ENCODE measurements at places on chromosomes 2 and 18.

DNA sequence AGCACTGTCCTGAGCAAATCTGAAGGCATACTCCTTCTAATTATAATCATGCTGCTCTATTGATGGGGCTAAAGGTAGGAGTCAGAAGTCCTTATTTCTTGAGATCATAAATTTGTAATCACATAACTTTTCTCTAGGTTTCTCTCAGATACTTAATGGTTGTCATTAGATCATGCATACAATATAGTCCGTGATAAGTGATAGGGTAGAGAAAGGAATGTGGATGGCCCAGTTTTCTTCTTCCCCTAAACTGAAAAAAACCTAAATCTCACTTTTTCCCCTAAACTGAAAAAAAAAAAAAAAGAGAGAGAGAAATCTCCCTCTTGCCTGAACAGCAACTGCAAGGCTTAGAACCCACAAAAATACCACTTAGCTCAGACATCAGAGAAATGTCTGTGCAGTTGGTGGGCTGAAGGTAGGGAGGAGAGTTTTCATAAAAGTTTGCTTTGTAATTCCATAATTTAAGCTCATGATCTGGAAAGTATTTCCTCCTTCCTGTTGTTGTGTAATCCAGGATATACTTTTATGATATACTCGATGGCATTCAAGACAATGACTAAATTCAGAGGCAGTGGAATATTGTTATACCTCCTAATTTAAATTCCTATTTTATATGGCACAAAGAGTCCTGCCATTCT is 79.3 kb upstream of the ITPRID2 start:
- no peak for DNase-seq

DNA sequence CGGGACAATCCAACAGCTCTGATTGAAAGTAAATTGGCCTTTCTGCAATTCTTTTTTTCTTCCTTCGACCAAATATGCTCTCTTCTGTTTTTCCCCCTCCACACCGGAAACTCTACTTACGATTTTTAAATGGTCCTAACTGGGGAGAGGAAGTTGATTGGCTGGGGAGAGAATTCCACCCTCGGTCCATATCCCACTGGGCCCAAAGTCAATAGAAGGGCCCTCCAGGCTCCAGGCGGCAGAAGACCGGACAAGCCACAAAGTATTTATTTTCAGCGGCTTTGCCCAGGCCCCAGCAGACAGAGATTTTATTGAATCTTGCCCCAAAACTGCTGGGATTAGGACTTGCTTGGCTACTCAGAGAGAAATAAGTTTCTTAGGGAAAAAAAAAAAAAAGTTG is 37.1 kb upstream of the SMAD7 start:
- no peak for DNase-seq

DNA sequence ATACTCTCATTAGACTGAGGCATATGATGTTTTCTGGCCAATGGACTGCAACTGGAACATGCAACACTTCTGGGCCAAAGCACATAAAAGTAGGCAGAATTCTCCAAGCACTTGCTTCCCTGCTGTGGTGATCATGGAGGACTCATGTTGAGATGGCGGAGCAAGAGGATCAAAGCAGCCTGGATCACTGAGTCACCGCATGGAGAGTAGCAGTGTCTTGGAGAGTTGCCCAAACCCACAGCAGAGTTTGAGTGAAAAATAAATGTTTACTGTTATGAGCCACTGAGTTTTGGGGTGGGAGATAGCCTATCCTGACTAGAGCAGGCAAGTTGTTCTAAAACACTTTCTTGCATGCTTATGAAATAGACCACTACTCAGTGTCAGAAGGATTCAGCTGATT is 359.5 kb downstream of the ZNF521 start:
- no peak for DNase-seq

DNA sequence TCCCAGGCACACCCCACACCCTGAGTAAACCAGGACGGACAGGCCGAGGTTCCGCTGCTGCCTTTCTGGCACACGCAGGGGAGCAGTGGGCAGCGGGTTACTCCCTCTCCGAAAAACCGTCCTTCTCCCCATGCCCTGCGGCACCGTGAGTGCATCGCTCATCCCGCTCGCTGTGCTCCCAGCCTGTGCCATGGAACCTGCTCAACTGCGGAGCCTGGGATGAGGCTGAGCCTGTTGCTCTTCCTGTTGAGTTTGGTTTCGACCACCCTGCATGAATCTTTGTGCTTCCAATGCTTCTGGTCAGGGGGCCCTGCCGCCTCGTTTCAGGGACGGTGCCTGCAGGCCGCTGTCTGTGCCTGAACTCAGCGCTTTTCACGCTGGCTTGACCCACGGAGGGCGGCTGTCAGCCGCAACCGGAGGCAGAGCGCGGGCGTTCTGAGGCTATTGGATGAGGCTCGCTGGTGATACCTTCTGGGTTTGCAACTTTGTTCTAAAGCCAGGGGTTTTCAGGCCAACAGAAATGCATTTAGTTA is 106.7 kb downstream of the MBP start:
- DNase-seq, result no peak

DNA sequence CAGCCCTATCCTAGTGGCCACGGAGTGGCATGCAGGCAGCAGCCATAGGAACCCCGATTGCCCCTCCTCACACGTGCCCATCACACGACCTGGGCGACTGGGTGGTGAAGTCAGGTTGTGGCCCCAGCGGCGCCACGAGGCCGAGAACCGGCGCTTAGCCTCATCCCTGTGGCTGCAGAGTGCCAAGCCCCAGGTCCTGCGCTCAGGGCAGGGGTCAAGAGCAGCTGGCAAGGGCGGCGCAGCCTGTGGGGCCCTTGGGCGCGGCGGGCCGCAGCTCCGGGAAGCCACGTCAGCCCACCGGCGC is 73.3 kb downstream of the RPIA start:
- DNase-seq, result no peak

DNA sequence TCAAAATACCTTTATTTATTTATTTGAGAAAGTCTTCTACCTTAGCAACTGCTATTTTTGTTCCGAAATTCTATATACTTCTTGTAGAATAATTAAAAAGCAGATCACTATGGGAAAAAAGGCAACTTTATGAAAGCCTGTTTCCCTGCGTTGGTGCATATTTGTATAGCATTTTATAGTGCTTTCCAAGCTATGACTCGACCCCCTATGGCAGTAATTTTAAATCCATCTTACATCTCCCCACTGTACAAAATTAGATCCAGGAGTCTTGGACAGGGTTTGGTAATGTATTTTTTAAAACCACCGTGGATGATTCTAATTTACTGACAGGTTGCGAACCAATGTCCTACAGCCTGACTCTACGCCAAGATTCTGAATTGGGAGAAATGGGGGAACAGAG is 10.1 kb downstream of the TANK start:
- DNase-seq, result no peak

GRCh38 chr2:209321076-209321475 is 102.8 kb upstream of the MAP2 start:
- DNase-seq, result no peak

- no peak for DNase-seq
Observed at GRCh38 chr2:31813016-31813415, 197.8 kb downstream of the MEMO1 start.

GRCh38 chr2:22554453-22554852 is 830.5 kb upstream of the KLHL29 start:
- DNase-seq, result no peak

DNA sequence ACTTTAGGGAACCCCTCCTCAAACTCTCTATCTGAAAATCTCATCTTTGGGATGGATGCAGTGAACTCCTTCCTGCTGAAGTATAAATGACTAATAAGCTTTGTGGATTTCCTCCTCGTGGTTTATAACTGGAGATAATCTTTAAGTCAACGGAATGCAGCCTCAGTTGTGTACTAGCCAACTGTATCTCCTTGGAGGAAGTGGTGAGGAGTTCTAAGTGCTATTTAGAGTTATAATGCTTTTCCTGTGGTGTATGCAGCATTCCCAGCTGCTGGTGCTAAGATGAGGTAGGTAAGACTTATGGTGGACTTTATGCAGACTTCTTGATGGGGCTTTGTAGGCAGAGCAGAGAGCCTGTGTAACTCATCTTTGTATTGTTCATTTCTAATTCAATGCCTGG is 90.9 kb downstream of the LYPD6B start:
- DNase-seq, result no peak

GRCh38 chr18:33580546-33580945 is 2.5 kb downstream of the ASXL3 start:
- no peak for DNase-seq

DNA sequence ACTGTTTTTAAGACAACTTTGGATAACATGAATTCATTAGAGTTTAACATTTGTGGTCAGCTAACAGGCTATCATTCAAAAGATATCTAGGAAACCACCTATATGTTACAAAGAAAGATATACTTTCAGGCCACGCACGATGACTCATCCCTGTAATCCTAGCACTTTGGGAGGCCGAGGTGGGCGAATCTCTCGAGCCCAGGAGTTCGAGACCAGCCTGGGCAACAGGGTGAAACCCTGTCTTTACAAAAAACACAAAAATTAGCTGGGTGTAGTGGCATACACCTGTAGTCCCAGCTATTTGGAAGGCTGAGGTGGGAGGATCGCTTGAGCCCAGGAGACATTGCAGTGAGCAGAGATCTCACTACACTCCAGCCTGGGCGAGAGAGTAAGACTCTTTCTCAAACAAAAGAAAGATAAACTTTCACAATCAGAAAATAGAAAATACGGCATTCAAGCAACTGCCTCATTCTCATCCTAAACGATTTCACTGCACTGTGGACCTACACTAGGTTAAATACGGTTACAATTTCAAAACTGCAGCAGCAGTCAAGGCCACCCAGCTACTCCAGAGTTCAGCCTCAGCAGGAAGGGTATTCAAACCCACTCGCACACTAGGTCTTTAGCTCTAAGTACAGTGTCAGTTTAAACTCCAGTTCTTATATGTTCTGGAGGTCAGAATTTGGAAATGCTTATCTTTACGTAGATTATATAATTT is 250.0 kb upstream of the SLC39A10 start:
- DNase-seq, result no peak

GRCh38 chr2:146874260-146874658 is 970.6 kb upstream of the ACVR2A start:
- DNase-seq, result no peak

DNA sequence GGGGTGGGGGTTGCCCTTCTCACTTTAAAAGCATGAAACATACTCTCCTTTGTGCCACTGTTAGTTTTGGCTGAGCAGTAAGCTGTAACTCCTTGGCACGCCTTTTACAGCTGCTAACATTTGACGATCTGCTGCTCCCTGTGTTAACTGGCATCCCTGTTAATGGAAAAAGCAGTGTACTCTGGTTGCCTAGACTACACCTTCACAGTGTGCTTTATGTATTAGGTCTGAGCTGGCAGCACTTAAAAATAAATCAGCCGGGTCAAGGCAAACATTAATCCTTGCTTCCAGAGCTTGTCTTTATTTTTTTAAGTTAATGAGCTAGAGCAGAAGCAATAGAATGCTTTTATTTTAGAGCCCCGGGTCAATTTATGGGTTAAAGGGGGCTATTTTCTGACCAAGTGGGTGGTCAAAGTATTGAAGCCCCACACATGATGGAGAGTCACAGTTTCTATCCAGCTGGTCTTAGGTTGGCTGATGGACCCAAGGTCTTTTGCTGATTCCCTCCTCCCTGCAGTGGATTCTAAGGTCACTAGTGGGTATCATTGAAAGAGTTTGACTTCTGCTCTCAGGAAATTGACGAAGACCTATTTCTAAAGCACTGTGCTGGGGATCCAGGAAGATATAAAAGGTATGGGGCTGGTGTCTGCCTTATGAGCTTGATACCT is 54.5 kb downstream of the CFAP221 start:
- DNase-seq, result no peak

GRCh38 chr18:44654573-44654972 is 26.1 kb upstream of the SETBP1 start:
- DNase-seq, result no peak

DNA sequence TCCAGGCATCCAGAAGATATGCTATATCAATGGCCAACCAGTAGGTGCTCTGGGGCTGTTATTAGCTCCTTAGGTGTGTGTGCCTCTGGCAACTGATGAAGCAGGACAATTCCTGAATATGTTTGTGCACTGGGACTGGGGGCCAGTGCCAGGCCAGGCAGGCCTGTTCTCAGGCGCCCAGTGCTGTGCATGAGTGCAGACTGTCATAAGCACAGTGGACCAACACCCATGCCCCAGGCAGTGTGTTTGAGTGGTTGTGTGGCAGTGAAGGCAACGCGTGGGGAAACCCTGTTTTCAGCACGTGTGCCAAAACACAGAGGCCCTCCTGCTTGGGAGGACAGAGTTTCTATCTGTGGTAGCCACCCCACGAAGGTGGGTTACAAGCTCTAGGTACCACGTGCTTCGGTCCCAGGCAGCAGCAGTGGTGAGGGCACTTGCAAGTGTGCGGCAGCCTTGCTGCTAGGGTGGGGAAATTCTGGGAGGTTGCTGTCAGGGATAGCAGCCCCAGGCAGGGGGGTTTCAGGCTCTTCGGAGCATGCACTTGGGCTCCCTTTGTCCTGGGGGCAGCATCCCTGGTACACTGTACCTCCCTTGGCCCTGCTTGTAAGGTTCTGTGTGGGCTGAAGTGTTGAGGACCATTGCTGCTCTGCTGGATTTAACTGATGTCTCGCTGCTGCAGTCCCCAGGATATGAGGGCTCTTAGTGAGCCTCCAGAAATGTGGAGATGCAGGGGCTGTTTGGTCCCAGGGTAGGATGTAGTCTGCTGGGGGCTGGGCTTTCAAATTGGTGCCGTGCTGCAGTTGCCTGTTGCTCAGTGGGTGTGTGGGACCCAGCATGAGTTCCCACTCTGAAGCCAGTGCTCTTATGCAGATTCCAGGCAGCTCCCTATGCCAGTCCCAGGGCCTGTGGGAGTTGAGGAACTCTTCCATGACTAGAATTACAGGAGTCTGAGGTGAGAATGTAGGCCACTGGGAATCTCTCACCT is 280.9 kb downstream of the RPRM start:
- no peak for DNase-seq

DNA sequence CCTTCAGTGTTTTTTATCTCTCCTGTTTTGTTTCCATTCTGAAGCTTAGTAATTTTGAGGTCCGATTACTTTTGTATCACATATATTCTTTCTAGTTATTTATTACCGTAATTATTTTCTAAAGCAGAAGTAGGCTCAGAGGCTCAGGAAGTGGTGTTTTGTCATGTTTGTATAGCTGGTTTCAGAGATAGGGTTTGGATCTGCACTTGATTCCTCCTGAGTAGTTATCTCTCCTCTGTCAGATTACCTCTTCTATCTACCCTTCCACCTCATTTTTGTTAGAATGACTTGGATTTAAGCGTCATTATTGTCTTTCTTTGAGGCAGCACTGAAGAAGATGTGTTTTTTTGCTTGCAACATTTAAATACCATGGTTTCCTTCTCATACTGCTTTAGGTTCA is 95.4 kb downstream of the MTA3 start:
- no peak for DNase-seq

DNA sequence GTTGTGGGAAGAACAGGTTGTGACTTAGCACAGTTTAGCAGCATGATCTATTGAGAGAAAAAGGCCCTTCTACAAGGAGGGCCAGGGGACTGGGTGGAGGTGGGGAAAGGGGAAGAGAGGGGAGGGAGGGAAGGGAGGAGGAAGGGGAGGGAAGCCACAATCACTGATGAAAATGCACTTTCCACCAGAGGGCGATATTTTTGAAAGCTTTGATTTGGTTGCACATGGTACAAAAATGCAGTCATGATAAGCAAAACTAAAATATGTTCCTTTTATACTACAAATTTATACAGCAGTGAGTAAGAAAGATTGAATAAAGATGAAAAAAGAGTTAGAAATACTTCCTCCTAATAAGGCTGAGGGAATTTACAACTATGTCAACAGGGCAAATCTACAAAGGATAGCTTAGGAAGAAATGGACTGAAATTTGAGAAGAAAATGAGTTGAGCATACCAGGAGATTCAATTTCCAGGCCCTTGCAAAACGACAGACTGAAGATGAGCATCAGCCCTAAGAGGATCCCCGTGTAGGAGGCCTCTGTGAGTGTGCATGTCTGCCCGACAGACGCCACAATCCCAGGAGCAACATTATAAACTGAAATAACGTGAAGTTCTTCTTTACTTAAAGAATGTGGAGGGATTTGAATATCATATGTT is 17.2 kb downstream of the SH3YL1 start:
- DNase-seq, result no peak

Data from type B pancreatic cell (in vitro differentiated cells).